ENCODE measurements at places on chromosomes 2 and 18. TPM values are rescaled to one million over a fixed set of nuclear protein-coding genes. Genes with fewer than 3 reads are reported as not detected.

The SLC40A1 gene
- total RNA-seq: 39.9 TPM

The NDUFV2 gene
- 137 TPM for total RNA-seq

The PRSS56 gene
- not detected for total RNA-seq

The SEC11C gene
- total RNA-seq: 55.3 TPM

The SP9 gene
- 0.81 TPM for total RNA-seq

The TXNDC2 gene
- total RNA-seq: 0.21 TPM

The PTPN18 gene
- total RNA-seq: 97.9 TPM

The LDLRAD4 gene
- total RNA-seq: 39.7 TPM

The QPCT gene
- total RNA-seq: 23.6 TPM

The CFAP65 gene
- not detected for total RNA-seq

The ELOA2 gene
- not detected for total RNA-seq

The SLC9A2 gene
- total RNA-seq: 21.1 TPM

- no peak for DNase-seq
Observed at GRCh38 chr2:24477229-24477628, 13.8 kb upstream of the NCOA1 start.

DNA sequence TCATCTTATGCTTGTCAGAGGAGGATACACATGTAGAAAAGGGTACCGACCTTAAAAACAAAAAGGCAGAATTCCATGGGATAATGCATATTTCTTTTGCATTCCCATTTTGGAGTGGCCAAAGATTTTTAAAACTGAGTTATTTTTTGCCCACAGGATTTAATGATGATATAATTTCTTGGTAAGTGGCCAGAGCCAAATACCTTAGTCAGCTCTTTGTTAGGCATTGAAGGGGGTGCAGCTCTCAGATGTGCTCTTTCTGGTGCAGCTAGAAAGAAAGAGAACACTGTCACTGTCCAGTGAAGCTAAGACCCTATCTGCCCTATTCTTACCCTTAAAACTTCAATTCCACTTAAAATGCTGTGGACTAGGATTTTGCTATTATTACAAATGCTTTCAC lies 10.8 kb downstream of the COQ10B start:
- no peak for DNase-seq

DNA sequence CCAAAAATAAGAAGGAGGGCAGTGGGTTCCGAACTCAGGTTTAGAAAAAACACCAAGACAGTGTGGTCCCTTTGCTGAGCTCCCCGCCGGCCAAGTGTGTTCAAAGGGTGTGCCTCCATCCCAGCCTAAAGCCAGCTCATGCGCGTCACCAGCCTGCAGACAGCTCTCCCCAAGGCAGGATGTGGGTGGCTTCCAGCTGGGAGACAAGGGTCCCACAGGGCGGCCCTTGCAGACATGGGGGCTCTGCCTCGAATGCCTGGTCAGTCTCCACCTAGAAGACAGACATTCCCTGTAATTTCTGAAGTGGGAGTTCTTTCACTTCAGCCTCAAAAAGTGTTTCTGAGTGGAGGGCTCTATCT lies 135.8 kb upstream of the GPC1 start:
- DNase-seq: no peak

GRCh38 chr2:171345971-171346722 lies 87.6 kb downstream of the METTL8 start:
- no peak for DNase-seq

DNA sequence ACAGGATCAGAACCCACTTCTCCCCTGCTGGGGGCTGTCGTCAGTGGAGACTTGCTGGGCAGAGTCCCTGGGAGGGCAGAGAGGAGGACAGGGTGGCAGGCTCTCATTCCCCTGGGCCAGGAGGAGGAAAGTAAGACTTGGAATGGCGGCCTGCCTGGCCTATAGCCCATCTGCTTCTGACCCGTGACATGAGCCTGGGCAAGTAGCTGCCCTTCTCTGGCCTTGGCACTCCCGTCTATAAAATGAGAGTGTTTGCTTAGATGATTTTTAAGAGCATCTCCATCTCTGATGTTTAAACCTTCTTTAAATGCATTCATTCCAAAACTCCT lies 173.0 kb downstream of the DDX1 start:
- DNase-seq: no peak

- no peak for DNase-seq
Observed at GRCh38 chr2:96106991-96107707, 9.2 kb downstream of the ADRA2B start.

DNA sequence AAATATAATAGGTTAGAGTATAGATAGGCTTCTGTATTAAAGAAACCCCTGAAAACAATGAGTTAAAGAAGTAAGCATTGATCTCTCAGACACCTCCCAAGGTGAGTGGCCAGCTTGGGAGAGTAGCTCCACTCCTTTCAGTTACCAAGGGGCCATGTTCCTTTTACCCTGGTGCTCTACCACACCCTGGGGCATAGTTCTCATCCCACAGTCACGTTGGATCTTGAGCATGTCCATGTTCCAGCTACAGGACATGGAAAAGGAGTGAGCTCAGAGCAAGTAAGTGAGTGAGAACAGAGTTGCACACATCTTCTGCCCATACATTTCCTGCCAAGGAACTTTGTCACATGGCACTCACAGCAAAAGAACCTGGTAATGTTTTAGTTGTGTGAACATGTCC lies 325.9 kb upstream of the SLC39A10 start:
- no peak for DNase-seq

DNA sequence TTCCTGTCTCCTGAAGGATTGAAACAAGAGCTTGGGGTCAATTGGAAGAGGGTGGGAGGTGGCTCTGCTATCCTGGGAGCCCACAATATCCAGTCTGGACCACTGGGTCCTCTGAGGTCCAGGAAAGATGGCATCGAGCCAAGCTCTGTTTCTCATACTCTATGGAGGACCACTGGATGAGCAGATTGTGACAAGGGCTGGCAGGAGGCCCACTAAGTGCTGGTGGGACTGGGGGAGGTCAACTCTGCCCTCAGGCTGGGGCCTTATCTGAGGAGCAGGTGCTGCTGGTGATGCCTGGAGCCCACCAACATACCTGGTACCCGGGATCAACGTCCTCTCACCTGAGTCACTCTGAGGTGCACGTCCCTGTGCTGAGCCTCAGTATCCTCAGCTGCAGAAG lies 142.4 kb downstream of the NDUFA10 start:
- DNase-seq: no peak

GRCh38 chr2:176508374-176508773 lies 239.1 kb downstream of the MTX2 start:
- DNase-seq: no peak

- DNase-seq: no peak
Observed at GRCh38 chr2:130957915-130958314, 121.2 kb downstream of the ARHGEF4 start.

GRCh38 chr2:223759569-223760430 lies 77.6 kb downstream of the AP1S3 start:
- peak; percentile 51 for DNase-seq

GRCh38 chr2:43224571-43225092 lies 1.8 kb downstream of the ZFP36L2 start:
- DNase-seq: no peak

DNA sequence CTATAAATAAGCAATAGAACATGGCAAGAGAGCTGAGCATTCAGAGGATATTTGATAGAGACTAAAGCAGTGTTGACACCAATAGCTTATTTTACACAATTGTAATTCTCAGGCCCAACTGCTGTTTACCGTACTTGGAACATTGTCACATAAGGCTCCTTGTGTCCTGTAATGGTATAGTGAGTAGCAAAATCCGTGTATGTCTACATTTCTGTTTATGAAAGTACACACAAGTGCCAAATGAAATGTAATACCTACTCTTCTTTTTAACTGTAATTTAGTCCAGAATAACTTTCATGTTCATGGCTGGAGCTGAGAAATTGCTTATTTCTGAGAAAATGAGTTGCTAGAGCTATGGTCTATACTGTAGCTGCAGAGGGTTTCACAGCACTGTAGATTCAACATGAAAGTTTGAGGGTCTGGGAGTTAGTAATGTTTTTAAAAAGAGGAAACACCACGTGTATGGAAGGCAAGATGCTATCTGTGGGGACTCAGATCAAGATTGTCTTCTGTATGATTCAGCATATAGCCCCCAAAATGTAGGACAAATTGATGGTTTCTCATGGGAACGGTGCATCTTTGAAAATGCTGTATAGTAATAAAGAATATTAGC lies 110.2 kb upstream of the NOSTRIN start:
- no peak for DNase-seq

GRCh38 chr2:207847098-207847806 lies 77.5 kb upstream of the FZD5 start:
- no peak for DNase-seq

GRCh38 chr2:85729825-85730510 lies 23.8 kb upstream of the ATOH8 start:
- no peak for DNase-seq

- no peak for DNase-seq
Observed at GRCh38 chr18:32319084-32319483, 129.2 kb downstream of the MEP1B start.

GRCh38 chr18:58552057-58552461 lies 76.8 kb downstream of the ALPK2 start:
- DNase-seq: no peak

DNA sequence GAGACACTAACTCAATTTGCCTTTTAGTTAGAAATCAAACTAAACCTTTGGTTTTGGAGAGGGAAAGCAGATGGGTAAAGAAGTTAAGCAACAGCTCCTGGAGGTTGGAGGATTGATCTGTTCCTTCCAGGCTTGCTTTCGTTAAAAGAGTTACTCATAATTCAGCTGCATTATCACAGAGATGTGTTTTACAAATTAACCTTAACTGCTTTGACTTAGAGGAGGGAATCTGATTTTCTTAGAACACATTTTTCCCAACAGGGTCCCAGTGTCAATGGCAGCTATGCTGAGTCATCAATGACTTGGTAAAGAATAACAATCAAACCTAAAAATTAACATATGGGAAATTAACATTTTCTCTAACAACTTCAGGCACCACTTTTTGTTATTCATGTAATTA lies 113.4 kb downstream of the COPS8 start:
- DNase-seq: no peak

- DNase-seq: no peak
Observed at GRCh38 chr18:74420481-74420880, 36.6 kb downstream of the DIPK1C start.

- no peak for DNase-seq
Observed at GRCh38 chr2:162013514-162014475, 60.2 kb downstream of the DPP4 start.

DNA sequence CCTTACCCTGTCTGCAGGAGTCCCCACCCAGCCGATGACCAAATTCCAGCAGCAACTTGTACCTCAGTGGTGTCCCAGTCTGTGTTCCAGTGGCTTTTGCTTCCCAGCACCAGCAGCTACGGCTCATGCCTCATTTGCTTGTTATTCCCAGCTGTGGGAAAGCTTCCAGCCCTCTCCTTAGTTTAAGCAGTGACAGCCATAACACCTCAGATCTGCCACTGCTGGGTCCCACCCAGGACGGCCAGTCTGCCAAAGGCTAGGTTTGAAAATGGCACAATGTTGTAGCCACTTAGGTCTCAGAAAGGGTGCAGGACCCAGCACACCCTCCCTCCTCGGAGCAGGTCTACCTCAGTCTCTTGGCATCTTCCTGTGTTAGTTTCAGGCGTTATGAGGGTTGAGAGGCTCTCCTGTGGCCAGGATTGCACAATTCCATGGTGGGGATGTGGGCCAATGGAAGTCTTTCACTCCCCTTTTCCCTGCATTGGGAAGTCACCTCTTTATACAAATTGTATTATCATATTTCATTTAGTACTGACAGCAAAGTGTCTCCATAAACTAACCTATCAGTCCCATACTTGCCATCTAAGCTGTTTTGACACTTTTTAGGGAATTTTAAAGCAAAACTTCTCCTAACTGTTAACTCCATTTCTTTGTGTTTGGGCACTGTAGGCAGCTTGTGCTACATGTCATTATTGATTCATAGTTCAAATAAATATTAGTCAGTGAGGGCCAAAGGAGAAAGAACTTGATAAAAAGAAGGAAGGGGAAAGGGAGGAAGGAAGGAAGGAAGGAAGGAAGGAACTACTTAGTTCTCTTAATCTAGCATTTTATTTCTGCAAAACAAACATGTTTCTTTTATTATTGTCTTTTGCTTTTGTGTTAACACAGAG lies 62.9 kb upstream of the FAM110C start:
- no peak for DNase-seq

DNA sequence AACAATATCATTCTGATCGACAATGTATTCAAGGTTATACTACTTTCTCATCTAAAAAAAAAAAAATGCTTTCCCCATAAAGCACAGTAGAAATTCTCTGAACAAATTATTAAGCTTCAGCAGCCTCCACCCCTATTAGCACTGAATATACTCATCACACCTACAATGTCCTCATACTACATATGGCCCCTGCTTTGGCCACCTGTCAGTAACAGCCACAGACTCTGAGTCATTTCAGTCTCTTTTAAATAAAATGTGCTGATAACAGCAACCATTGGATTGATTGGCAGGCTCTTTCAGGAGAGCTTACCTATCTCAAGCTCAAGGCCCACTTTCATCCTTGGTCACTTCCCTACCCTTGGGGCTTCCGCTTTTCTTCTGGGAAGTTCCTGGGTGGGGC lies 236.7 kb downstream of the TMX3 start:
- no peak for DNase-seq

- no peak for DNase-seq
Observed at GRCh38 chr18:31204166-31204565, 41.5 kb upstream of the DSC1 start.

DNA sequence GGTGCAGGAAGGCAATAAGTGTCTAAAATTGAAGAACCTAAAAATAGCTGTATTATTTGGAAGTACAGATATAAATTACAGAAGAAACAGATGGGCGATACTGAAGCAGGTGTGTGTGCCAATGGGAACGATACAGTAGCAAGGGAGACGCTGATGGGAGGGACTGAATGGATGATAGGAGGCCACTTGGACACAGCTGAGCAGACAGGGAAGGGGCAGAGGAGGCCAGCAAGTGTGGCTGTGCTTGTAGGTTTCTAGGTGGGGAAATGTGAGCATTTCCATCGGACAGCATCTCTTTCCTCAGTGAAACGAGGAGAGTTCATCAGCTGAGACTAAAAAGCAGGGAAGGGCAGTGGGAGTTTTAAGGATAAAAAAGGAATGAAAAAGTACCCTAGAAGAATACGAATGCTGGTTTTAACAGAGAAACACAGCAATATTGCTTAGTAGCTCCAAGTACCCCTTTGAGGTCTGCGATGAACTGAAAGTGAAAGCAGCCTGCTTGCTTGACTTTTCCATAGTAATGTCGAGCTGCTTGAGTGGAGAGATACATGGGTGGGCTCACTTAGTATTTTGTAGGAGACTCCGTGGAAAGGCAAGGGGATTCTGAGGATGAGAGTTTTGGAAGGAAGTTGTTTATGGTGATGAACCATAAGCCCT lies 91.7 kb upstream of the EPC2 start:
- no peak for DNase-seq

GRCh38 chr2:3316456-3317276 lies 61.0 kb downstream of the EIPR1 start:
- no peak for DNase-seq

DNA sequence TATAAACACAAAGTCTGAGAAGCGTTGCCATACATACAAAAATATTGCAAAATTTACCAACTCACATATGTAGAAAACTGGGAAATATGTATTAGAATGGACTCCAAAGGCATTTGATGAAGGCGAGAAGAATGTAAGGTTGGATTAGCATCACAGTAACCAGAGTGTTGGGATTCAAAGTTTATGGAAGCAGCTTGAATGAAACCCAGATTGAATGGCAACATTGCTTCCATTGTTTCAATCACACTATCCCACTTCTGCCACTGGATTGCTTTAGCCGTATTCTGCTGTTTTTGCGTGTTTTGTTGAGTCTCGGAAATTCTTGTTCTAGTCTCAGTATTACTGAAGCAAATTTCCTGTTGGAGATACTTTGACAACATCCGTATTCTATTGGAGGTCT lies 609.0 kb upstream of the LRATD1 start:
- no peak for DNase-seq
